Stimulated activated naive B cell treated with anti-CD40 and anti-IgM and Interleukin-4, amounts not matched to agents 10 μg/mL and 1 μg/mL and 100 μg/mL, for 72 hours (primary cell): ENCODE measurements at places on chromosomes 11 and 22.

GRCh38 chr11:70326833-70327232, 56.3 kb downstream of the PPFIA1 start:
- no peak for DNase-seq

- DNase-seq: no peak
Measured at GRCh38 chr11:74017631-74018030, 8.7 kb upstream of the UCP3 start.

GRCh38 chr11:68653486-68654430, 30.6 kb upstream of the GAL start:
- DNase-seq: no peak

GRCh38 chr22:35569916-35570315, 29.3 kb downstream of the RASD2 start:
- DNase-seq: no peak

- no peak for DNase-seq
Measured at GRCh38 chr11:22581354-22582150, 44.1 kb downstream of the FANCF start.

DNA sequence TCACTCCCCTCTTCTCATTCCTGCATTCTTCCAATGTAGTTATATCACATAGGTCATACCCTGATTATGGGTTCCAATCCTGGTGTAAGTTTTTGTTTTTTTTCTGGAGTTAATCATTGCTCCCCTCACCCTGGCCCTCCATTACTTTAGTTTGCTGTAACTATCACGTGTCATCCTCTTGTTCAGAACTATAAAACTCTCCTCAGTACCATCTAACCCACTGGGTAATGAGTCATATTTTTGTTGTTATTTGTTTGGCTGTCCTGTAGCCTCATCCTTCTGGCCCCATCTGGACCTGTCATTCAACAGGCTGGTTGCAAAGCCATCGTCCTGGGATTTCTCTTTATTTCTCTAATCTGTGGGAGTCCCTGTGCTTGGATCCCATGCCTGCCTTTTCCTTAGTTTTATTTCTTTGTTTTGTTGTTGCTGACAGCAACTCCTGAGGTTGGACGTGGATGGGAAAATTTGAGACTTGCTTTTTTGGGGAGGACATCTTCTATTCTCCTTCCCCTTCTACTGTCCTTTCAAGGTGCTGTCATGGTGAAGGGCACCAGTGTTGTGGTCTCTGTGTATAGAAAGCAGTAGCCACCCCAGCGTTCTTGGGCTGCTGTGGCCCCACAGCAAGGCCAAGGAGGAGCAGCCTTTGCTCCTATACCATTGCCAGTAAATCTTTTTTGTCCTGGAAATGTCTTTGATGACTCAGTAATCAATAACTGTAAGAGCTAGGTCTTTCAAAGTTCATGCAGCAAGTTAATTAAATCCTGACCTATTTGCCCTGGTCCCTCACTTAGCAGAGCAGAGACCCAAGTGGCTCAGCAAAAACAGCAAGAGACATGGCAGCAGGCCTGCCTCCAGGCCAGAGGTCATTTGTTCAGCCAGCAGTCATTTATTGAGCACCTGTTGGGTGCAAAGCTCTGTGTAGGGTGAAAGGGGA, 82.5 kb downstream of the C22orf31 start:
- DNase-seq: no peak

DNA sequence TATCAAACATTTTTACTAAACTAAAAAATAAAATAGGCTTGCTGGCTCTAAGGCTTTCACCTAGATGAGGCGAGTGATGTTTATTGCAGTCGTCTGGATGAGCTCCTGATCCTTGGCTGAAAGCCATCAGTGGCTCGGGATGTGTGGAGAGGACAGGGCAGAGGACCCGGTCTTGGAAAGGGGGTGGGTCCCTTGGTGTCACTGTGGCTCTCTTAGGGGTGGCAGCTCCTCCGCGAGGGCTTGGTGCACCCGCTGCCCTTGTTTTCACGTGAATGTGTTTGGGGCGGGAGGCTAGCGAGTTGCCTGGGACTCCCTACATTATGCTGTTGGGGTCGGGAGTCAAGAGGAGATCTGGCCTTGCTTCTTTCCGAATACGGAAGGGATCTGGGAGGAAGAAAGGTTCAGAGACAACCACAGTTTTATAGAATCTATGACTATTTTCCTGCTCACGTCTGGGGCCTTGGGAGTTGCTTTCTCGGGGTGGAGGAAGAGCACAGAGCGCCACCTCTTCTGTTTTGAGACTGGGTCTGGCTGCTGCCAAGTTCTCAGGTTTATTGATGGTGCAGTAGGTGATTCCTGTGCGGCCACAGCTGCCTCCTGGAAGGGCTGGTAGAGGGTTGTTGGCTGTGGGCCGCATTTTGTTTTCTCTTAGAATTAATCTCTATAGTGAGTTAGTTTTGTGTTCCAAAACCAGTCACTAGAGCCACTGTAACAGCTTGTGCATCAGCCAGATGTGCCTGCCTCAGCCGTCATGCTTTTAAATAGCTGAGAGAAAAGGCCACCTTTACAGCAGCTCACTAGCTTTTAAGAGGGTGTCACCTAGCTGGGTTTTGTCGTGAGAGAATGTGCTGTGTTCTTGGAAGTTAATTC, 12.8 kb downstream of the TBC1D22A start:
- DNase-seq: no peak

DNA sequence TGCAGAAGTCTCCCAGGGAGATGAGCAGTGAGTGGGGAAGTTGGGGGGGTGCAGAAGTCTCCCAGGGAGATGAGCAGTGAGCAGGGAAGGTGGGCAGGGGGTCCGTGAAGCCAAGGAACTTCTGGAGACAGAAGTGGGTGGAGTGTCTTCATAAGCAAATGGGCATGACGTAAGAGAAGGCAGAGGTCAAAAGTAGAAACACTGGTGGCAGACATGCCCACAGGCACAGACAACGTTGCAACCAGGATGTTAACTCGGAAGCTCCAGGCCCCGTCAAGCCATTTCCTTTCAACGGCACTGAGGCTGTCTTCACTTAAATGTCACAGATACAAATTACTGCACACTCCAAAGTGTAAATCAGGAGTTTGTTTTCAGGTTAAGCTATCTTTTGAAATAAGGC, 186.1 kb downstream of the SHANK2 start:
- DNase-seq: no peak

DNA sequence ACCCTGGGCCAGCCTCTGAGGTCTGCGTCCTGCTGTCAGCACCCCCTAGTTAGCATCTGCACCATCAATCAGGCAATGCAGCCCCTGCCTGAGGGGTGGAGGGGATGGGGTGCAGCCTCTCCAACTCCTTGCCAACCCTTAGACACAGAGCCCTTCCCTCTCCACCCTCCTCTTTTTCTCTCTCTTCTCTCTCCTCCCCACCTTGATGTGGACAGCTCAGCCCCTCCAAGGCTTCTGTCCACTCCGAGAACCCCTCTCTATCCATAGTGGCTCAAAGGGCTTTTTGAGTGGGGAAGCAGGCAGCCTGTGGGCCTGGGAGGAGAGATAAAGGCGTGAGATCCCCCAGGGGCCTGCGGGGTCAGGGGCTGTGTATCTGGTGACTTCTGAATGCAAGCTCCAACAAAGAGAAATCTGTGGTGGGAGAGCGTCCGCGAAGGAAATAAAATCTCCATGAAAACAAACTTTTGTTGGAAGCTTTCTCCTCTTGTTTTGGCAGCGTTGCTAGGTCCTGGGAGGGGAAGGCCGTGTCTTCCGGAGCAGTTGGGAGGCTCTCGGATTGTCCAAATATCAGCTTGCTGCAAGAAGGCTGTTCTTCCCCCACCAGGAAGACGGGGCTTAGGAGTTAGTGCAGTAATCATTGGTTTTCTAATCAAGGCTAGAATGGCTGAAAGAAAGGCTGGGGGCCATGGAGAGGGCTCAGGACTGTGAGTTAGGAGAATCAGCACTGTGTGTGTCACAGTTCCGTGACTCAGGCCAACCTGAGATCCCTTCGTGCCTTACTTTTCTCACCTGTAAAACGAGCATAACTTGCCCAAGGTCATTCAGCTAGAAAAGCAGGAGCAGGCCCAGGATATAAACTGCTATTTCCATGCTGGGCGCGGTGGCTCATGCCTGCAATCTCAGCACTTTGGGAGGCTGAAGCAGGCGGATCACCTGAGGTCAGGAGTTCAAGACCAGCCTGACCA, 50.3 kb downstream of the PKNOX2 start:
- no peak for DNase-seq

- DNase-seq: no peak
Measured at GRCh38 chr11:83162377-83162776, 5.4 kb downstream of the PCF11 start.

- no peak for DNase-seq
Measured at GRCh38 chr11:64007629-64008282, 21.5 kb downstream of the OTUB1 start.

DNA sequence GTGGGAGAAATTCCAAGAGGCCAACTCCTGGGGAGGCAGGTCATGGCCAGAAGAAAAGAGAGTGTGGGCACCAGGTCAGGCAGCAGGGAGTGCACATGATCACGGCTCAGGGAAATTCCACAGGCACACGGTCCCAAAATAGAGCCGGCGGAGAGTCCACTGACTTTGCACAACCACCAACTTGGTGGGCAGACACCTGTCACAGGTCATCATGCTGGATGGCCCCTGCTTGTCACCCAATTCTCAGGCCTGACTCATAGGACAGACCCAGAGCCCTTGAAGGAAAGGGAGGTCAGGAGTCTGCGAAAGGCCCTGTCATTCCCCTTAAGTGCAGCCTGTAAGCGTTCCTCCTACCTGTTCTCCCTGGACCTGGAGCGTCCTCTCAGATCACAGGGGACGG, 15.8 kb downstream of the APOL2 start:
- DNase-seq: no peak

DNA sequence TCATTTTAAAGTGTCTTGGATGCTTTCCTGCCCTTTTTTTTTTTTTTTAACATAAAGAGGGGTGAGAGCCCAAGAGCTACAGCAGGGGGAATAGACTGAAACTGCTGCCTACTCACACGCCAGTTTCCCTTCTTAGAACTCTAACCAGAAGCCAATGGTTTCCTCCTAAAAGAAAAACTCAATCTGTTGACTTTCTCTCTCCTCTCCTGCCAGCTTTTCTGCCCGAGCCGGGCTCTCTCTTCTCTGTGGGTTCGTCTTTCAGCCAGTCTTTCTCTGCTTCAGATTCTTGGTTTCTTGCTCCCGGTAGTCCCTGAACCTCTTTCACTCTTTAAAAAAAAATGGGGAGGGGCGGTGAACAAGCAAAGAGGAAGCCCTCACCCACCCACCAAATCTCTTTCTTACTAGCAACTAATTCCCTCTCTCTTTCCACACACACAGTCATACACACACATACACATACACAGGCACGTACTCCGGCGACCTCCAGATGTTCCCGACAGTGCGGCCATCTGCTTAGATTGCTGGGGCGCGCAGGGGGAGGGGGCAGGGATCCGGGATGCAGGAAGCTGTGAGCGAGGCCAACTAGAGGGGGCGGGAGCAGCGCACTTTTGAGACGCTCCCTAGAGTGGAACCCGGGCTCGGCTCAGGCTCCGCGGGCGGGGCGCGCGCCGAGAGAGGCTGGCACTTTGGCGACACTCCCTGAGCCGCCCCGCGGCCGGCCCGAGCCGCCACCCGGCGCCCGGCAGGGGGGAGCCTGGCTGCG, 444 bp upstream of the TSKU start:
- peak; percentile 42 for DNase-seq

- no peak for DNase-seq
Measured at GRCh38 chr11:110896358-110896757, 184.1 kb upstream of the ARHGAP20 start.

GRCh38 chr22:18112440-18112839, 1.8 kb downstream of the TUBA8 start:
- no peak for DNase-seq

GRCh38 chr11:57496109-57496820, 19.2 kb downstream of the SLC43A1 start:
- DNase-seq: no peak

GRCh38 chr11:47234669-47235100, 13.9 kb downstream of the ACP2 start:
- DNase-seq: no peak

DNA sequence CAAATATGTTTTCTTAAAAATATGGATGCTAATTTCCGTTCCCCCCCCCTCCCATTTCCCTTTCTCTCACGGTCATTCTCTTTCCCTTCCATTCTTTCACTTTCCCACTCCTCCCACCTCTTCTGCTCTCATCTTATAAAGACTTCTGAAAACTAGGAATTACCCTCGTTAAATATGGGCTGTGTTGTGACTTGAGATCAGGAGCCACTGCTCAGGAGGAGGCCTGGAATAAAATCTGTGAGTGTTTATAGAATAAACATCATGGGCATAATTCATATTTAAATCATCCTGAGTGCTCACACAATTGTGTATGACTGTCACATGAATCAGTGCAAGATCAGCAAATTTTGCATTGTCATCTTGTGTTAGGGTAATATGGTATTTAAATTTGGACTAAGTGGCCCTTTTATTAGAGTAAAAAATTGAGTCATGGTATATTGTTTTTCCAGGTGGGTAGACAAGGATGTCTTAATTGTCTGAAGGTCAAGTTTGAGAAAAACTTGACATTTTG, 208.0 kb downstream of the DDX10 start:
- no peak for DNase-seq

DNA sequence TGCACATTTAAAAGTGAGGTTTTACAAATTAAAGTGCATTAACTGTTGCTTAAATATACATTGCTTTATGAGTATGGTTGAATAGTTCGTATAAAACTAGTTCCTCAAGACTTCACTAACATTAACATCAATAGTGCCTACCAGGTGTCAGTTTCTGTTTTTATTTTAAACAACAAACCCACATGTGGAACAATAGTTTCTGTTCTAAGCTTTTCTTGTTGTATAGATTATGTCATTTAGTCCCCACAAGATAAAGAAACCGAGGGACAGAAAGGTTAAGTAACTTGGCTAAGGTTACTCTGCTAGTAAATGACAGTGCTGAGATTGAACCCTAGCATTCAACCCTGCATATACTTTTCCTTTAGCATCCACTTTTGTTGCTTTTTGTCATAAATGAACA, 41.4 kb upstream of the ST14 start:
- no peak for DNase-seq

- no peak for DNase-seq
Measured at GRCh38 chr11:3707176-3707575, 36.0 kb upstream of the CHRNA10 start.

- no peak for DNase-seq
Measured at GRCh38 chr22:22856364-22856763, 31.3 kb upstream of the IGLL5 start.

DNA sequence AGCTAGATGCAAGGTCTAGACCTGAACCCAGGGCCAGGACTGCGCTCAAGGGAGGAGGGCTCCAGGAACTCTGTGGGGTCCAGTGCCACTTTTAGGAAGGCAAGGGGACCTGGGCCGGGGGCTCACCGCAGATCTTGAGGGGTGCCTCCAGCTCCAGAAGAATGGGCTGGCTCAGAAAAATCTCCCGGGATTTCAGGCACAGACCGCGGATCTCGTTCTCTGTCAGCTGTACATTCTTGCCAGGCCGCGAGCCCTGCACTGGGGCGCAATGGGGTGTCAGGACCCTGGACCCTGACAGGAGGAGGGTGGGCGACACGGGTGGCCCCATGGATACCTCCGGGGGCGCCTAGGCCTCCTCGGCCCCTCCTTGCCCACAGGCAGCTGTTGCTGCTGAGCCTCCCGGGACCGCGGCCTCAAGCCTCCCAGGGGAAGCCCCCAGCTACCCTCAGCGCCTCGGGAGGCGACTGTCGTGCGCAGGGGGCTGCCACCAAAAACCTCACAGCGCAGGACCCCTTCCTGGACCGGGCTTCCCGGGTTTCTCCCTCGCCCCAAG, 640 bp downstream of the PPP1CA start:
- DNase-seq: no peak
